ENCODE measurements at places on chromosomes 1 and 21.
A peak's percentile ranks its signal among the peaks of the same experiment; 100 is the strongest.

DNA sequence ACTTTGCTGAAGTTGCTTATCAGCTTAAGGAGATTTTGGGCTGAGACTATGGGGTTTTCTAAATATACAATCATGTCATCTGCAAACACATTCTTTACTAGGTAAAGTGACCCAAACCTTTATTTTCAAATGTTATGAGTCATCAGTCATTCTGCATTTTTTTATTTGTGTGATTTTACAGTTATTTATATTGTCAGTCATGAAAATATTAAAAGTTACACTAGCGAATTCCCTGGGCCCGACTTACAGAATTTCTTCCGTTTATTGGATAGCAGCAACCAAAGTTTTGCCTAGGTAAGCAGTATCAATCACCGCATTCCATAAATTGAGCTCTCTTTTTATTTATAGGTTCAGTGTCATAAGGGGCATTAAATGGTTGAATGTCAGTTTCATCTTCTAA is 13.8 kb downstream of the OR2M5 start:
- no peak for DNase-seq

- DNase-seq = no peak
Measured at GRCh38 chr1:21174230-21174629, 2.5 kb downstream of the EIF4G3 start.

- DNase-seq = peak; percentile 11
Measured at GRCh38 chr1:204763773-204764427, 78.4 kb upstream of the LRRN2 start.

DNA sequence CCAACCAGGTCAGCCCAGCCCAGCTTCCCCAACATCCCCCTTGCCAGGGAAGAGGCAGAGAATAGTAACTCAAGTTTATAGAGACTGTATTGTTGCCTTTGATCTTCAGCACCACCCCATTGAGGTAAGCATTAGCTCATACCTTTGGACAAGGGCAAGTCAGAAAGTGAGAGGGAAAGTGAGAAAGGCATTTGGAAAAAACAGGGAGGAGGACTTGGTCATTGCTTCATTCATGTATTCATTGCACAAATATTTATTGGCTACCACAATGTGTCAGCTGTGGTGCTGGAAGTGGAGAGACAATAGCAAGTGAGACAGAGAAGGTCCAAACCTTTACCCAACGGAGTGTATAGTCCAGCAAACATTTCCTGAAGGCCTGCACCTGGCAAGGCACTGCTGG is 561.2 kb downstream of the KIF26B start:
- no peak for DNase-seq

GRCh38 chr1:208126108-208126507 is 118.1 kb downstream of the PLXNA2 start:
- no peak for DNase-seq

GRCh38 chr1:2046174-2046917 is 3.9 kb upstream of the PRKCZ start:
- DNase-seq = no peak

GRCh38 chr1:206658264-206658980 is 23.1 kb downstream of the DYRK3 start:
- DNase-seq = no peak

DNA sequence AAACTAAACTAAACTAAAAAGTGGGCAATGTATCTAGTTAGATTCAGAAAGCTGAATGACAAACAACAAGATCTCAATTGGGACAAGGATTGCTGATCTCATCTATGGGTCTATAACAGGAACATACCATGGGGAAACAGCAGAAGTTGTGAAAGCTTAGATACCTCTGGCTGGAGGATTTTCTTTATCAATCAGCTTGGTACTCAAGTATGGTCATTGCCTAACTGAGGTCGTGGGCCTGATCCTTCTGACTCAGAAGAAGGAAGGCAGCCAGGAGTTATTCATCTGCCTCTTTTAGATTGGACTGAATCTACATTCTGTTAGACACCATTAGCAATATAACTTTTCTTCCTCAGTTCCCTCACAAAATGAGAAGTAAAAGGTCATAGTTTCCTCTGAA is 39.7 kb downstream of the DNTTIP2 start:
- no peak for DNase-seq

DNA sequence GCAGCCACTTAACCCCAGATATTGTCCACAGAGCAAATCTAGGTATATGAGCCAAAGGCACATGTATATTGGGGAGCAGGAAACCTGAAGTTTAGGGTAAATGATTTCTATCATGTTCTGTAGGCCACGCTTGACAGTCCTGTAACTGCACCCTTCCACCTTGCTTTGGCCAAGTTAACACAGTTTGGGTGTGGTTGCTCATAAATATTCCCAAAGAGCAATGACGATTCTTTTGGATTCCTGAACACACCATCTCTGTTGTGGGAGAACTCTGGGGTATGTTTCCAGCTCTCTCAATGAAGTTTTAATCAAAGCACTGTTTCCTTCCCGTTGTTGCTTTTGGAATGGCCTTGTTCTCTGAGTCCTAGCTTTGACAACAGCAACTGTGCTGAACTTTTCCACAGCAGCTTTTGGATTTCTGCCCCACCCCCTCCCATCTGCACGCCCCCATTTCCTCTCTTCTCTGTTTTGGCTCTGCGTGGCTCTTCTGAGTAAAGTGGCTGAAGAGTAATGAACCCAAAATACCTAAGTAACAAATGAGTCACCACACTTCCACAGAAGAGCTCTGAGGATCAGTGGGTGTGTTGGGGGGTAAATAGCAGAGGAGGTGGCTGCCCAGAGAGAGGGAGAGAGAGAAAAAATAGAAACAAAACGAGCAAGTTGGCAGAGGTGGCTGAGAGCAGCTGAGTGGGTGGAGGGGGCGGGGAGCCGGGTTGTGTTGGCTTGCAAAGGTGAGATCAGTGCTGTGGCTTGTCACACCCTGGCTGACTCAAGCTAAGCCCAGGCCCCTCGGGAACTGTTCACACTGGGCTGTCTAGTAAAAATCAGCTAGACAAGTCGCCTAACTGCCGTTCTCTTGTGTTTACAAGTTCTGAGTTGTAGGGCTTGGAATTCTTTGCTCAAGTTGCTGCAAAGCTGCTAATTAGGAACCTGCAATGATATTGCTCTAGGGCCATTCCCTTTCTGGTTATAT is 26.9 kb upstream of the RAP1A start:
- DNase-seq = peak; percentile 9

DNA sequence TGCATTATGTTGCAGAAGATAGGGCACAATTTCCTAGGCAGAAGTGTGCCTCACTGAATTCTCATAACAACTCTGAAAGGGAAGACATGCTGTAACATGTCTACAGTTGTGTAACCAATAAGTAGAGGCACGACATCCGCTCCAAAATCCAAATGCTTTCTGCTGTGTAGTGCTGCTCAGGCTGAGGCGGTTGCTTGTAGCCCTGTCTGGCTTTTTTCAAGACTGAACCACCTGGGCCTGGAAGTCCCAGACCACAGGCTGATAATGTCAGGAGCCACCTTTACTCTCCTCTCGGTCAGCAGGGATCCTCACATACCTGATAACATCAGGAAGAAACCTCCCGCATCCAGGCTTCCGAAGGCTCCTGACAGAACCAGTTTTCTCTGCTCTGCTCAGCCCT is 10.9 kb downstream of the AKNAD1 start:
- no peak for DNase-seq

DNA sequence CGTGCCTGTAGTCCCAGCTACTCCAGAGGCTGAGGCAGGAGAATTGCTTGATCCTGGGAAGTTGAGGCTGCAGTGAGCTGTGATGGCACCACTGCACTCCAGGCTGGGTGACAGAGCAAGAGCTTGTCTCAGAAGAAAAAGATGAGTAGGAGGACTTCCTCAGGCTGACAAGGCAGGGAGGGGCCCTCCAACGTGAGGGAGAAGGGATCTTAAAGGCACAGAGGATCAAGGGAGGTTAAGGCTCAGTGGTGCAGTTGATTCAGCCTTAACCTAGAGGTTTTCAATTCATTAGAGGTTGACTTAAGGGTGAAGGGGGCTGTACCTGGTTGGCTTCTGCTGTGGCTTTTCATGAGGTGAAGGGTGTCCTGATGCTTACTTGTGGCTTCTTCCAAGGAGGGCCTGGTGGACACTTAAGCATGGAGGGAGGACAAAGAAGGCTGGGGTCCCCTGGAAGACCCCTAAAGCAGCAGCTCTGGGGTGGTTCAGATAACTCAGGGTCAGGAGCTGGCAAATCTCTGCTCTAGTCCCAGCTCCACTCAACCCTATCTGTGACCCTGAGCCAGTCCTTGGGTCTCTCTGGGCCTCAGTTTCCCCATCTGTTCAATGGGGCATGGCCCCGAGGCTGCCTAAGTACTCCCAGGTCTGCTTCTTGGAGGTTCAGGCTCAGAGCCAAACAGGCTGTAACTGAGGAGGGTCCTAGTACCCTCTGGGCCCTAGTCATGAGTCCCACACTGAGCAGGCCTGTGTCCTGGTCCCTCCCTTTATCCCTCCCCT is 6.3 kb downstream of the EXTL1 start:
- DNase-seq = no peak

- DNase-seq = no peak
Measured at GRCh38 chr1:168509210-168509609, 34.6 kb downstream of the XCL2 start.

- no peak for DNase-seq
Measured at GRCh38 chr1:223849352-223850254, 3.9 kb upstream of the TP53BP2 start.

DNA sequence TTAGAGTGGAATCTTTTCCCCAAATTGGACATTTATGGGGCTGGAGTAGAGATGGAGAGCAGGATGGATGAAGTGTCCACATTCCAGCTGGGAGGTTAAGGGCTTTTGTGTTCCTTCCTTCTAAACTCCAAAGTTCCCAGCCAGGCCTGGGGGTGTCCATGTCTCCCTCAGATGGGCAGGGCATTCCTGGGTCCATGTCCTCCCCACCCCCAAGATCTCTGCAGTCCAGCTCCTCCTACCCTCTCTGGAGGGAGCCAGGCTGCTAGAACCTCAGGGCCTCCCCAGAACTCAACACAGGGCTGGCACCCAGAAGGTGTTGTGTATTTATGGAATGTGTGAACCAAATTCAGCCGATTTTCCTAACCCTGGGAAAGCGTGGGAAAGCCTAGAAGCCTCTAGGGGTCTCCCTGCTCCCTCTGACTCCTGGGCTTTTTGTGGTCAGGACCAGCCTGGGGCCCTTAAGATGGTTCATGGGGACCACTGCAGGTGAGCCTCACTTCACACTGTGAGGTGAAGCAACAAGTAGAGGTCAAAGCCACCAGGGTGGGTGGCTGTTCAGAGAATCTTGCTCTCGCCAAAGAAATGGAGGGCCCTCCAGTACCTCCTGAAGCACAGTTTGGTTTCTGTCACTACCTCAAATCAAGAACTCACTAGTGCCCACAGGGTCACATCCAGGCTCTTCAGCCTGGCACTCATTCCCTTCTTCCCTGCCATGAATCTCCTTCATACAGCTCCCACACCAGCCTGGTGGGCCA is 54.8 kb downstream of the GLIS1 start:
- no peak for DNase-seq

GRCh38 chr1:78490861-78491450 is at the start of gene PTGFR:
TSS of gene PTGFR (plus strand) at chr1:78490974. CDS start at chr1:78492744, 1,770 bp downstream.
- DNase-seq = no peak

DNA sequence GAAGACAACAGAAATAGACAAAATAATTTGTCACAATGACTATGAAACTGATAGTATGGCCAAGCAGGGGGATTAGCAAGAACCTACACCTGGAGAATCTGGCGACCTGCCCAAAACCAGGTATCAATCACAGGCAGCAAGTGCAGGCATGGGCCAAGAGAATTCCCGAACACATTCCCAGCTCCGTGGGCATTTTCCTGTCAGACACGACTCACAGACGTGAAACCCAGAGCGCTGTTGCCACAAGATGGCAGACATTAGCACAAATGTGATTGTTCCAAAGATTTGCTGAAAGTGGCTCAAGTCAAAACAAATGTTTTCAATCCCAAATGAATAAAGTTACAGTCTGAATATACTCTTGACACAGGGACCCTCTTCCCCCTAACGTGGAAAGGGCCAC is 36.8 kb downstream of the HLCS start:
- DNase-seq = no peak

GRCh38 chr1:175422156-175422555 is 229.6 kb upstream of the KIAA0040 start:
- no peak for DNase-seq

GRCh38 chr1:29504196-29504595 is 267.9 kb downstream of the PTPRU start:
- no peak for DNase-seq

DNA sequence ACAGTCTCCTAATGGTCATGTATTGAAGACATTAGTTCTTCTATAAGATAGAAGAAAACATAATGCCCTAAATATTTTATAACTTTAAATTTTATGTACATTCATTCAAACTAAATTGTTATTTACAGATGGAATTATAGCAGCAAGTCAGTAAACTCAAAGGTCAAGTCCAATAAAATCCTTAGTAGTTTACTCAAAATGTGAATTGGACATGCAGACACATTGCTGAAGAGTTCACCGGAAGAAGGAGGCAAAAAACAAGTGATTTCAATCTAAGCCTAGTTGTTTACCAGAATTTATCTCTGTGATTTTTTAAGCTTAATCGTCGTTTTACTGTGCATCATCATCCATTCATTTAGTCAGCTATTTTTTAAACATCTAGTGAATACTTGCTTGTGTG is 149.7 kb downstream of the GREM2 start:
- no peak for DNase-seq

DNA sequence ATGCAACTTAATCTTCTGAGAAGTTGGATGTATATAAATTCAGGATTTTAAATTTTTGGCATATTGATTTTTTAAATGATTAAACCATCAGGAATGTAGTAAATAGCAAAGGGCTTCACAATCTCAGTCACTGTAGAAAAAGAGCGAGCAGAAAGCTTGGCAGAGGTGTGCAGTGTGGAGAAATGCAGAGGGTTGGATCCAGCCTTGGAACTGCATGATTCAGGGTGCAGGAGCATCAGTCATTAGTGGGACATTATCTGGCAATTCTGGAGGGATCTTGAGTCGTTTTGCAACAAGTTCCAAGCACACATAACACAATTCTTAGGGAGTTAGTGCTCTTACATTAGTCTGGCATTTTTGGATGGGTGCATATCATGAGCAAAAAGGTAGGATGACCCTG is 267.9 kb downstream of the PLA2G4A start:
- DNase-seq = no peak

DNA sequence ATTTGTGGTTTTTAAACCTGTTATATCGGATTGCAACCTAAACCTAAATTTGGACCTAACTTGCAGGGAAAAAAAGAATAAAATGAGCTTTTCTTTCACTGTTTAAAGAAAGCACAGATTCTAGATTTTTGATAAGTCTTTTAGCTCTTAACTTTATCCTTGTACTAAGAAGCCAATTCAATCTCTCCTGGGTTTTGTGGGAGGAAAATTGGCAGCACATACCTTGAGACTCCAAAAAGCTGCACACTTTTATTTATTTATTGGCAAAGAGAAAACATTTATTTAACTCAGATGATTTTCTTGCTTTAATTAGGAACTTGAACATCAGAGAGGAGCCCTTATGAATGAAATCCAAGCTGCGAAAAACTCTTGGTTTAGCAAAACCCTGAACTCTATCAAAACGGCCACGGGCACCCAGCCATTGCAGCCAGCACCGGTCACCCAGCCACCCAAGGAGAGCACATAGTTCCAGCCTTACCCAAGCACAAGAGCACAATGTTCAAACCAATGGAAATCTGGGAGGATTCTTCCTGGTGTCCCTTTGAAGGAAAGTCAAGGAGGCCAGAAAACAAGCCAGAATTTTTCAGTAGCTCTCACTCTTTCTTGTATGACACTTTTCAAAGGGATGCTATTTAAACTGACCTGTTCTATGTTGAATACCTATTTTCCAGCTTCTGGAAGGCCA is 10.1 kb upstream of the CACYBP start:
- no peak for DNase-seq

- DNase-seq = no peak
Measured at GRCh38 chr1:86621286-86621685, 74.4 kb downstream of the CLCA4 start.

- DNase-seq = no peak
Measured at GRCh38 chr1:227996187-227996950, 10.4 kb upstream of the WNT3A start.
